GM12864 (cell line): ENCODE measurements at places on chromosomes 7 and 10.

GRCh38 chr10:121351540-121351939 lies 246.7 kb downstream of the FGFR2 start:
- no peak for DNase-seq

DNA sequence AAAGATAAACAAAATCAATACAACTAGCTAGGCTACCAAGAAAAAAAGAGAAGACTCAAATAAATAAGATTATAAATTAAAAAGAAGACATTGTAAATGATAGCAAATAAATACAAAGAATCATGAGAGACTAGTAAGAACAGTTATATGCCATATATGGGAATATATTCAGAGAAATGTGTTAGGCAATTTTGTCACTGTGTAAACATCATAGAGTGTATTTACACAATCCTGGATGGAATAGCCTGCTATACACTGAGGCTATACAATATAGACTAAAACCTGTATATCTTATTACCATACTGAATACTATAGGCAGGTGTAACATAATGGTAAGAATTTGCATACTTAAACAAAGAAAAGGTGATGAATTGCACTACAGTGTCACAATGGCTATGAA lies 717.4 kb downstream of the PARD3 start:
- no peak for DNase-seq

DNA sequence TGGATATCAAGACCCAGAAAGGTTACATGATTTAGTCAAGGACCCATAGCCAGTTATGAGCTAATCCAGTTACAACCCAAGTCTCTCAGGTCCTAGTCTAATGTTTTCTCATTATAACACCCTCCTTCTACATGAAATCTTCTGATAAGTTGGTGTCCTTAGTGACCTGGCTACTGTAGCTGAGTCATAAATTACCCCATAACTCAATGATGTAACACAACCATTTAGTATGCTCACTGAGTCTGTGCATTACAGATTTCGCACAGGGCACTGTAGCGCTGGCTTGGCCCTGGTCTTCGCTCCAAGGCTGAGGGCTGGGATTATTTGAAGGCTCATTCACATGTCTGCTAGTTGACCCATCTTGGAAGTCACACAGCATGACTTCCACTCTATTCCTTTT lies 36.0 kb upstream of the GLCCI1 start:
- no peak for DNase-seq

DNA sequence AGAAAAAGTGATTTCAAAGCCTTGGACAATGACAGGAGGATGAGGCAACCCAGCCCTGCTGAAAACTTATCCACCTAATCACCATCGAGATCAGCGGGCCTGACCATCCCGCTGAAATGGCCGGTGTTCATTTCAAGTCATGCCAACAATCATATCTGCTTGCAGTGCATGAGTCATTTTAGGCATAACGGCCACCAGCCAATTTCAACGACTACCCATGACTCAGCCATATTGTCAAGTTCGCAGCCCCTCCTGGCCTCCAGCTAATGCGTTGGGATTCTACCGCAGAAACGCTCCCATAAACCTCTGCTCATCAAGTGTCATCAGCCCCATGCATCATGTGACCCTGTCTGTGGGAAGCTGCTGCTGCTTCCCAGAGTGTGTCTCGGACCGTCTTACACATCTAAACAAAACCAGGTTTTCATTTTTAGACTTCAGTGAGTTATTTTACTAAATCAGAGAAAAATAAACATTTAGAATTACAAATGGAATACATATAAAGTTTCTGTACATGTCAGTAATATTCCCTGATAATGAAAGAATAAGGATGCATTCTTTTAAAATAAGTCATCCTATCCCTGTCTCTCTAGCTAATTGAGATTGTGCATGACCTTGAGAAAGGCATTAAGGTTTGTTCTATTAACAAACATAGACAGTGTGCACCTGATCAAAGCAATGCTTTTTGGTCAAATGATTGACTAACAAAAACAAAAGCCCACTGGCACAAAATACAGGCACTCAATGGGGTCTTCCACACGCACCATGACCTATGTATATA lies 188.9 kb downstream of the ADAM12 start:
- no peak for DNase-seq

DNA sequence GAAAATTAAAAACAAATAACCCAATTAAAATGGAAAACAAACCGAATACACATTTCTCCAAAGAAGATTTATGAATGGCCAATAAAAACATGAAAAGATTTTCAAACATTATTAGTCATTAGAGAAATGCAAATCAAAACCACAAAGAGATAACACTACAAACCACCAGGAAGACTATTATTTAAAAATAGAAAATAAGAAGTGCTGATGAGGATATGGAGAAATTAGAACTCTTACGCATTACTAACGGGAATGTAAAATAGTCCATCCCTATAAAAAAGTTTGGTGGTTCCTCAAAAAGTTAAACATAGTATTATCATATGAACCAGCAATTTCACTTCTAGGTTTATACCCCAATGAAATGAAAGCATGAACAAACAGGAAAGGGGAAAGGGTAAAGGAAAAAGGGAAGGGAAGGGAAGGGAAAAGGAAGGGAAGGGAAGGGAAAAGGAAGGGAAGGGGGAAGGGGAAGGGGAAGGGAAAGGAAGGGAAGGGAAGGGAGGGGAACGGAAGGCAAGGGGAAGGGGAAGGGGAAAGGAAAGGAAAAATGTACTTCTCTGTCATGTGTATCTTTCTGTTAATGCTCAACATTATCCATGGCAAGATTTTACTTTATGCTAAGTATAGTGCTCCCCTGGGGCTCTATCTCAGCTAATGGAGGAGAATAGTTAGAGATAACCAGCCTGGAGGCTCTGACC lies 125.3 kb upstream of the RSU1 start:
- DNase-seq = no peak
